ENCODE measurements at places on chromosomes 7 and 10.

GRCh38 chr10:75555323-75555722 is 123.9 kb downstream of the LRMDA start:
- DNase-seq, result no peak

DNA sequence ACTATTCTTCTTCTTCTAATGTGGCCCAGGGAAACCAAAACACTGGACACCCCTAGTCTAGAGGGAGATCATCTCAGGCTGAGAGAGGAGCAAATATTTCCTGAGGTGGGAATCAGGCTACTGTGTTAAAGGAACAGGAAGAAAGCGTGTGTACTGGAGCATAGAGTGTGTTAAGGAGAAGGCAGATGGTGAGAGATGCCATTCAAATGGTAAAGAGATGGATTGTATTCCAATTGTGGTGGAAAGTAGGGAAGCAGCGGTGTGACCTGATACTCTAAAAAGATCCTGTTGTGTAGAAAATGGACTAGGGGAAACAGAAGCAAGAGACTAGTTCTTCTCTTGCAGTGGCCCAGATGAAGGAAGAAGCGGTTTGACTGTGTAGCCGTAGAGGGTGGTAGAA is 31.2 kb downstream of the RAB18 start:
- no peak for DNase-seq

DNA sequence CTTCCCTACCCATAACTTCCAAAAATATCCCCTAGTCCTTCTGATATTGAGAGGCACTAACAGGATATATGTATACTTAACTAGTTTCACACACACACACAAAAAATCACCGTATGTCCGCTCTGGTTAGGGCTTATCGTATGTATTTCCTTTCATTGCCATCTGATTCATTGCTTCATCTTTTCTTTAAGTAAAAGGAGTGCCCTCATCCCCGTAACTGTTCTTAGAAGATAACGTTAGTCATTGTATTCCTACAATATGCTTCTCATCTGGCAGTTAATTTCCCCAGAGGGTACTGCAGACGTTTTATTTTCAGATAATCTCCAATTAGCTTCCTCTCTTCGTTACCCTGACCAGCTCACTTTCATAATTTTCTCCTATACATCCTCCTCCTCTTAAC is 37.3 kb downstream of the NRCAM start:
- no peak for DNase-seq

- DNase-seq, result no peak
Measured at GRCh38 chr10:125096371-125096770, 64.0 kb downstream of the CTBP2 start.

GRCh38 chr10:20288060-20288459 is 471.8 kb downstream of the PLXDC2 start:
- no peak for DNase-seq

DNA sequence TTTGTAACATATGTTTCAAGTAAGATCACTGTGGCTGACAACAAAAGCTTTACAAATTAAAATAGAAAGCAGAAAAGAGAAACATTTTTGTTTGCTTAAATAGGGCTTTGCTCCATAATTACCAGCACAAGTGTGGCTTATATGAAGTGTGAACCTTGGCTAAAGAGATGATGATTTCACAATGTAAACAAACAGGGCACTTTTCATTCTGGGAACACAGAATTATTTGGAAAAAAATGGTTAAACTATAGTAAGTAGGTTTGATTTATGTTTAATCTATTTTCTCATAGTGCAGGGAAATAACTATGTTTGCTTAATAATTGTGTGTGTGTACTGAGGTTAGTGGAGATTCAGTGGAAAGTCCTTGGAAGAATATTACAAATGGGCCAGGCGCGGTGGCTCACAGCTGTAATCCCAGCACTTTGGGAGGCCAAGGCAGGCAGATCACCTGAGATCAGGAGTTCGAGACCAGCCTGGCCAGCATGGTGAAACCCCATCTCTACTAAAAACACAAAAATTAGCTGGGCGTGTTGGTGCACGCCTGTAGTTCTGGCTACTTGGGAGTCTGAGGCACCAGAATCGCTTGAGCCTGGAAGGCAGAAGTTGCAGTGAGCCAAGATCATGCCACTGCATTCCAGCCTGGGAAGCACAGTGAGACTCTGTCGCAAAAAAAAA is 19.1 kb upstream of the OTUD1 start:
- no peak for DNase-seq

DNA sequence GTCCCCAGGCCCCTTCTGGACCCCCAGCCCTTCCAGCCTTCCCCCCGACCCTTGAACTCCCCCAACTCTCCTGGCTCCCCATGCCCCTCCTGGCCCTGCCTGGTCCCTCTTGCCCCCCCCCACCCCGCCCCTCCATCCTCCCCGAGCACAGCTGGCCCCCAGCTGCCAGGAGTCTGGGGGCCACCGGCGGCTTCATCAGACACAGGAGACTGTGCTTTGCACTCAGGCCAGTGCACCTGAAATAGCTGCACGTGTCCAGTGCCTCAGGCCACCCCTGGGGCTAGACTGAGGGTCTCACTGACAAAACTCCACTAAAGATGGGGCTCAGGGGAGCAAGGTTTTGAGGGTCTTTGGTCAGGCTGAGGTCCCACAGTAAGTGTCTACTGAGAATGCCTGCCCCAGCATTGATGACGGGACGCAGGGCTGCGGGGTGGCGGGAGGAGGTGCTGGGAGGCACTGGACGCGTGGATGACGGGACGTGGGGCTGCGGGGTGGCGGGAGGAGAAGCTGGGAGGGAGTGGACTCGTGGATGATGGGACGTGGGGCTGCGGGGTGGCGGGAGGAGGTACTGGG is 6.5 kb downstream of the FOXL3 start:
- DNase-seq, result no peak

GRCh38 chr7:11934796-11935195 is 102.8 kb upstream of the THSD7A start:
- DNase-seq, result no peak

Measured in NCI-H1930 (cell line).